Brain (organoid and tissue), 16 donors: ENCODE measurements at places on chromosomes 2 and 18.

- no peak for DNase-seq
These were observed 55.0 kb upstream of the ITGA6 start for GRCh38 chr2:172372436-172372835.

GRCh38 chr2:151544449-151544848 lies 134.7 kb downstream of the RIF1 start:
- no peak for DNase-seq

- DNase-seq = no peak
These were observed 156.3 kb downstream of the LAMA1 start for GRCh38 chr18:6961331-6961730.

GRCh38 chr18:4453874-4454536 lies 1.1 kb downstream of the DLGAP1 start:
- peak; percentile 65 for DNase-seq

- no peak for DNase-seq
These were observed 31.9 kb downstream of the ADI1 start for GRCh38 chr2:3487432-3487831.

- no peak for DNase-seq
These were observed 382.1 kb downstream of the ZEB2 start for GRCh38 chr2:144137705-144138428.

DNA sequence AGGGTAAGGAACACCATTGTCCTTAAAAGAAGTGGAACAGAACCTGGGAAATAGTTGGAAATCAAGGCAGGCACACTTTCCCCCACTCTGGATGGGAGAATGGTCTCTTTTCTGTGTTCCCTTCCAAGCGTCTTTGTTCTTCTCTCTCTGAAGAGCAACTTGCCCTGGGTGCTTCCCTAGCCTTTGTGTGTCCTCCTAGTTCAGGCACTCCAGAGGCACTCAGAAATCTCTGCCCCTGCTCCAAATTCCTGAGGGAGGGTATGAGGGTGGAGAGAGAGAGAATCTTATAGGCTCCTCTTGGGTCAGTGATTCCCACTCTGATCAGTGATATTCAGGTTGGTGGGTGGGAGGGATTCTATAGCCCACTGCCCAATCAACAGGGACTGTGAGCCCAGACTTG lies 8.8 kb upstream of the SIX2 start:
- no peak for DNase-seq

DNA sequence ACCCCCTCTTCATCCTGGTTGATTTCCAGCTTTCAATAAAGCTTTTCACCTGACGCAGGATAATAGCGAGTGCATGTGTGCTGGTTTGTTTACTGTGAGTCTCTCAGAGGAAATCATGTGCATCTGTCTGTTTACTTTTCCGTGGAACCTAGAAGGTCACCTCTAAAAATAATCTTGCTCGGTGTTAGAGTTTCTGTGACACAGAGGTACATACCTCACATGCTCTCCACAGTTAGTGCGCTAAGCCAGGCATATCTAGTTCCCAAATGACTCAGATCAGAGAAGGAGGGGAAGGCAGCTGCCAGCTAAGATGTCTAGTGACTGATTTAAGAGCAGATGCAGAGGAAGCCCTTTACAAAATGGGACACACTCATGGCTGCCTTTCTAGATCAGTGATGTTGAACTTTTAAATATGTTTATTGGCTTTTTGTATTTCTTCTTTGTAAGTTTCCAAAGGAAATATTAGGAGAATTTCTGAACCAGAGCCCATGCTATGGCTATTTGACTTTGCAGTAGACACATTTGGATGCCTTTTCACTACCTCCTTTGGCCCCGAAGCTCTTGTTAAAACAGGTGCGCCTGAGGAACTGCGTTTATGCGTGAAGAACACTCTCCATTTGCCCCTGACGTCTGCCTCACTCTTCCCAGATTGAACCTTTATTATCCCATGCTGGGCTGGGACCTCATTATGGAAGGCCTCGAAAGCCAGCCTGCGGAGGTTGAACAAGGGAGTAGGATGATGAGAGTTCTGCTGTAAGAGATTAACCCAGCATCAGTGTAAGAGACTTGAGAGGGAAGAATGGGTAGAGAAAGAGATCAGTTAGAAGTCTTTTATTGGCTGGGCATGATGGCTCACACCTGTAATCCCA lies 145.6 kb downstream of the FAM161A start:
- DNase-seq = peak; percentile 18

GRCh38 chr2:127049927-127050802 lies 56.8 kb downstream of the BIN1 start:
- peak; percentile 82 for DNase-seq
